ENCODE measurements at places on chromosomes 1 and 21.

GRCh38 chr21:37435120-37435519 lies 68.5 kb downstream of the DYRK1A start:
- no peak for DNase-seq

DNA sequence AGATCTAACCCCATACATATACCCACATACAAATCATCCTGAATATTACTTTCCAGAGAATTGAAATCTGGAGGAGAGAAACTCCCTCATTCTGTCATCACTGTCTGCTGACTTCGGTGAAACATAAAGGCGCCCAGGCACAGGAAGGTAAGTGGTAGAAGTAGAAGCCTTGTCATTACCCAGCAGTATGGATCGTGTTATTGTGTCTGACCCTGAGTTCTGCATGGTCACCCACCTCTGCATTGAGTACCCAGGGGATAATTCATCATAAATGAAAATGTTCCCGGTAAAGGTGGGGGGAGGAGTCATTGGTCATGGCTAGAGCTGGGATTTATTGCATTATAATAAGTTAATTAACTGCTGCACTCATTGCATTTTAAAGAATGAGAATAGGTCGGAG lies 342.6 kb upstream of the PKN2 start:
- no peak for DNase-seq

GRCh38 chr1:98421085-98421435 lies 240.5 kb upstream of the SNX7 start:
- DNase-seq, result no peak

- DNase-seq, result no peak
Measured at GRCh38 chr1:38578271-38578951, 281.2 kb downstream of the RRAGC start.

DNA sequence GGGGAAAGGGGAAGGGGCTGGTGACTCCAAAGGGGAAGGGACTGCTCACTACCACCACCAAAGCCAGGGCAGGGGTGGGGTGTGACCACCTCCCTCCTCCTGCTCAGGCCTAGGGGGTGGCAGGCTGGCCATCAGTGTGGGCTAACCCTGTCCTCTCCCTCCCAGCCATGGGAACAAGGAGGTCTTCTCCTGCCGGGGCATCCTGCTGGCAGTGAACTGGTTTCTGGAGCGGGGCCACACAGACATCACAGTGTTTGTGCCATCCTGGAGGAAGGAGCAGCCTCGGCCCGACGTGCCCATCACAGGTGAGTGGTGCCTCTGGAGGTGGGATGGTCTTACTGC lies 5.7 kb downstream of the ZC3H12A start:
- no peak for DNase-seq
